GM23248 (cell line): ENCODE measurements at places on chromosomes 7 and 10. TPM values are rescaled to one million over a fixed set of nuclear protein-coding genes. Genes with fewer than 3 reads are reported as not detected.

COL1A2 gene
- 9,779 and 9,902 TPM in 2 replicates for polyA plus RNA-seq

NT5C3A gene
- polyA plus RNA-seq: 40.2 and 40.4 TPM in 2 replicates

SLC16A9 gene
- not detected in 2 replicates for polyA plus RNA-seq

FOXI2 gene
- polyA plus RNA-seq: not detected in 2 replicates

ZNF727 gene
- not detected in 2 replicates for polyA plus RNA-seq
